ENCODE measurements at places on chromosomes 2 and 18. TPM values are rescaled to one million over a fixed set of nuclear protein-coding genes. Genes with fewer than 3 reads are reported as not detected.

DNA sequence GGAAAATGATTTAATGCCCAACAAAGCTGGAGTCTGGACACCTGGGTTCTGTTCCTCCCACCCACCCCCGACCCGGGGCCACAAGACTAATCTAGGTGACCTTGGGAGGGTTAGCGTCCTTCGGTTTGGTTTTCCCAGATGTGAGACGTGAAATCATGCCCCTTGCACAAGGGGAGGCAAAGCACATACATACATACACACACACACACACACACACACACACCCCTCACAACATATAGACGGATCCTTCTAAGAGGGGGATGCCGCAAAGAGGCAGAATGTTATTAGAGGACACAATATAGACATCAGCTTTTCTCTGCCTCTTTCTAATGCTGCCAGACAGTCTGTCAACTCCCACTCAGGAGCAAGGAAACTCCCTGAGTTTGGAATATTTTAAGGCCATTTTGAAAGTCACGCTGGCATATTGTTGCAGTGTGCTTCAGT lies 616 bp upstream of the RBMS1 start:
- H3K27me3 ChIP-seq: peaks cover 48% of the 10 kb centered on the region
- DNase-seq: no peak
- peak overlapping the region; percentile 88 for H3K27ac ChIP-seq
- peaks cover 12% of the 10 kb centered on the region for H3K4me1 ChIP-seq

DNA sequence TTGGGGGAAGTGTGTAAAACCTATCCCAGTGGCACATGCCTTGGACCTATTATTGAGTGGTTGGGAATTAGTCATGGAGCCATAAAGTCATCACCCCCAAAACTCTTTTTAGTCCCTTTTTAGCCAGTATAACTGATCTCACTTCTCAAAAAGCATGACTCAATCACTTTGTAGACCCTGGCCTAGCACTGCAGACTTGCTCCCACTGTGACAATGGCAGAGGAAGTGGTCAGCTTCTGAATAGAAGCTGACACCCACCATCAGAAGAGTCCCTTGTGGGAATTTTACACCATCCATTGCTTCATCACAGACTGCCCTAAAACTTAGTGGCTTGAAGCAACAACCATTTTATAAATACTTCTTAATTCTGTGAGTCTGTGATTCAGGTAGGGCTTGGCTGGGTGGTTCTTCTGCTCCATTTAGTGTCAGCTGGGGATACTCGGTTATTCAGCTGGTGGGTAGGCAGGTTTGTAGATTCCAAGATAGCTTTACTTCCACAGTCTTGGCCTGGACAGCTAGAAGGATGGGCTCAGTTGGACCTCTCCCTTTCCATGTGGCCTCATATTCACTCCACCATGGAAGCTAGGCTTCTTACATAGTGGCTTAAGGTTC lies 10.8 kb upstream of the ITGA6 start:
- H3K36me3 ChIP-seq: no peaks in the 10 kb centered on the region
- no peak overlapping the region for H3K4me3 ChIP-seq
- no peak for DNase-seq
- no peaks in the 10 kb centered on the region for H3K27me3 ChIP-seq
- no peaks in the 10 kb centered on the region for H3K4me1 ChIP-seq

DNA sequence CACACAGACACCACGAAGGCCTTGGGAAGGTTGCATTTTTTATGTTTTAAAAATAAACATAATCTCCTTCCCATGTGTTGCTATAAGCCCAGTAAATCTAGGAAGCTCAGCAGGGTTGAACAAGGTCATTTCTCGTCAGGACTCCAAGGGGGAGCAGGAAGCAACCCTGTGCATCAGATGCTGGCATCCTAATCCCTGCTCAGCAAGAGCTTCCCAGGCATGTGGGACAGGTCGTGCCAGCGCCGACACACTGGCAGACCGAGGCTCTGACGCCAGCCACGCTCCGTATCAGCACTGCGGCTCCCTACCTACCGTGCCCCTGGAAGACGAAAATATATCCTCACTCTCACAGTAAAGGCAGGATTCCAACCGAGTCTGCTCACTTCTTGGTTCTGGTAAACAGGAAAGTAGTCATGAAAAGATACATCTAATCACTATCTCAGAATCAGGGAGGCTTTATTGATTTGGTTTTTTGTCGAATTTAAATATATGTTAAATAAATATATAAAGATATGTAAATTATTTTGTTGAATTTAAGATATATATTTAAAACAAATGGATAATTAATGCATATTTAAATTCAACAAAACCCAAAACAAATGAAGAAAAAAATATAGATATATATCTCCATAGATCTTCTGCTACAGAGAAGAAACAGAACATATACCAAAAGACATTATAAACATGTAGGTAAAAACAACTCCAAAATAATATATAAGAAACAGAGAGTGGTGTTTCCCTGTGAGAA lies 61.4 kb downstream of the TXNL1 start:
- H3K27ac ChIP-seq: no peak overlapping the region
- H3K4me1 ChIP-seq: no peaks in the 10 kb centered on the region
- H3K27me3 ChIP-seq: no peaks in the 10 kb centered on the region
- no peak for DNase-seq
- H3K4me3 ChIP-seq: no peak overlapping the region
- no peaks in the 10 kb centered on the region for H3K36me3 ChIP-seq

GRCh38 chr2:16775899-16776231 lies 110.2 kb upstream of the CYRIA start:
- H3K36me3 ChIP-seq: no peaks in the 10 kb centered on the region
- H3K27me3 ChIP-seq: no peaks in the 10 kb centered on the region

The SP5 gene
- 0.41 TPM for total RNA-seq

The CREG2 gene
- total RNA-seq: not detected

The PID1 gene
- total RNA-seq: 21.6 TPM

The ADRA2B gene
- not detected for total RNA-seq

The CIB4 gene
- total RNA-seq: not detected
